ENCODE measurements at places on chromosomes 5 and 9.

DNA sequence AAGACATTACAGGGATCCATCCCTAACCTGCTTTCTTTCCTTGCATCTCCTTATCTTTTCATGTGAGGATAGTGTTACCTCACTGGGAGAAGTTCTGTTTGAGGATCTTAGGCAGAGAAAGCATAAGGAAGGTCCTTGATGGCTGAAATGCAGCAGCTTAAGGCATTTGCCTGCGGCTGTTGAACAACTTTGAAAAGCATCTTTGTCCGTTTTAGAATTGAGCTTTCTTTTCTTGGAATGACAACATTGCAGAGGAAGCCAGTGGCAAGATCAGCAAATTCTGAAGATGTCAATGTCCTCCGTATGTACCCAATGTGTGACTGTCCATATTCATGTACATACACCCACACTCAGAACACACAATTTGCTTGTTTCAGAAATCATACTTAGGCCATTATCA, 436.2 kb downstream of the GABRG2 start:
- DNase-seq, result no peak

GRCh38 chr5:86879086-86879485, 261.3 kb downstream of the COX7C start:
- no peak for DNase-seq

DNA sequence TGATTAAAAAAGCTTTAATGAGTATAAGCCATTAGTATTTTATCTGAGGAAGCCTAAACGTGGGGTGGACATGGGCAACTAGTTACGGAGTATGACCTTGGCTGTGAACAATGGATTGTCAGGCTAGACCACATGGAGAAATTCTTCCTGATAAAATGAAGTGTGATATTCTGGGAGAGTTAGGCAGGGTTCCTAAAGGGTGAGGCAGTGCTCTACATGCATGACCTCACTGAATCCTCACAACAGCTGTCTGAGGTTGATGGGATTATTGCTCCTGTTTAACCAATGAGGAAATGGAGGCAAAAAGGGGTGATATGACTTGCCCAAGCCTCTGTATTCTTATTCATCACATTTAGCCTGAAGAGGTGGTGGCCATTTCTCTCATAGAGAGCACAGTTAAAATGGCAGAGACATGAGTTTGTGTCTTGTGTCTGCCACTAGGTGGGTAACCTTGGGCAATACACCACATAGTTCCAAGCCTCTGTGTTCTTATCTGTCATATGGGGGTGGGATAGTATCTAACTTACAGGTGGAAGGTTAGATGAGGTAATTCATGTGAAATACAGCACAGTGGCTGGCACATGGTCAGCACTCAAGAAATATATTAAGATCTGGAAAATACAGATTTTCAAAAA, 96.1 kb upstream of the NR3C1 start:
- no peak for DNase-seq

DNA sequence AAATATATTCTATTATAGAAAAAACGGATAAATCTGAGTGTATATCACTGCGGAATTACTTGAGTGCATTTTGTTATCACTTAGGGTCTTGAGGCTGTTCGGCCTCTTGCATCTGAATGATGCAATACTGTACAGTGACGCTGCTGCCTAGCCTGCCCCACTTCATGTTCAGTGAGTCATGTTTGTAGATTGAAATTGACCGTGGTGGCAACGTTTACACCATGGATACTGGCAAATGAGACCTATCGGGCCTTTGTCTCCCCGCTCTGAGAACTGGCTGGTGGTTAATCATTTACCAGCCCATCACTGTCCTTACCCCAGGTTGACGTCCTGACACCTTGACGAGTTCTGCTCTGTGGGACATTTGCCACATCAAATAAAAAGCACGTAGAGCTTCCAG, 510.1 kb upstream of the ADAMTS16 start:
- DNase-seq, result no peak

DNA sequence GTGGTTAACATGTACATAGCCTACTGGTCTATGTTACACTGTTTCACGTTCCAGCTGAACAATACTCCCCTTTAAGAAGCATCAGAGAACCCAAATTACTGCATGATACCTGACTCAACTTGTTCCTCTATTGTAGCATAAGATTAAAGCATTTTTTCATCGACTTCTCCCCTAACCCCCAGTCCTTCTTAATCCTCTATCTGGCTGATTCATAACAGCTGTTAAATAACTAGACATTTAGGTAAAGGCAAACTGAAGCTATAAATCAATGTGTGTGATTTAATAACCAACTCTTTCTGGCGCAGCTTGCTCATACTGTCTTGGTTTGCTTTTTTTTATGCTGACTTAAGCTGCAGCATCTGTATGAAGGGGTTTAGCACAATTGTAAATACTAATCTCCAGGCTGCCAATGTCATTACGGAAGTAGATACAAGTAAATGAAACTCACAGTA, 94.2 kb upstream of the MTAP start:
- DNase-seq, result no peak
